ENCODE measurements at places on chromosomes 13 and 19. TPM values are rescaled to one million over a fixed set of nuclear protein-coding genes. Genes with fewer than 3 reads are reported as not detected.

ZIK1 gene
- total RNA-seq, result 6.9 TPM

APC2 gene
- 0.20 TPM for total RNA-seq

PIP5K1C gene
- total RNA-seq, result 15.5 TPM

GRIN2D gene
- not detected for total RNA-seq

GZMM gene
- 46.3 TPM for total RNA-seq

CYP4F2 gene
- total RNA-seq, result not detected

S1PR4 gene
- total RNA-seq, result 73.7 TPM

MED26 gene
- total RNA-seq, result 52.4 TPM

CDX2 gene
- total RNA-seq, result not detected

LILRA6 gene
- total RNA-seq, result 0.60 TPM

PODNL1 gene
- total RNA-seq, result not detected

LYPD5 gene
- total RNA-seq, result not detected

BSPH1 gene
- total RNA-seq, result not detected

PSG6 gene
- not detected for total RNA-seq

CD177 gene
- not detected for total RNA-seq

CERS4 gene
- 12.3 TPM for total RNA-seq

CGB3 gene
- total RNA-seq, result not detected

SHFL gene
- total RNA-seq, result 58.5 TPM

MATK gene
- 9.4 TPM for total RNA-seq

NXNL1 gene
- not detected for total RNA-seq

ZNF766 gene
- 39.3 TPM for total RNA-seq

ZNF221 gene
- 0.34 TPM for total RNA-seq
